Hindlimb muscle (tissue), 1 donor: ENCODE measurements at places on chromosomes 7 and 10. TPM values are rescaled to one million over a fixed set of nuclear protein-coding genes. Genes with fewer than 3 reads are reported as not detected.

DNA sequence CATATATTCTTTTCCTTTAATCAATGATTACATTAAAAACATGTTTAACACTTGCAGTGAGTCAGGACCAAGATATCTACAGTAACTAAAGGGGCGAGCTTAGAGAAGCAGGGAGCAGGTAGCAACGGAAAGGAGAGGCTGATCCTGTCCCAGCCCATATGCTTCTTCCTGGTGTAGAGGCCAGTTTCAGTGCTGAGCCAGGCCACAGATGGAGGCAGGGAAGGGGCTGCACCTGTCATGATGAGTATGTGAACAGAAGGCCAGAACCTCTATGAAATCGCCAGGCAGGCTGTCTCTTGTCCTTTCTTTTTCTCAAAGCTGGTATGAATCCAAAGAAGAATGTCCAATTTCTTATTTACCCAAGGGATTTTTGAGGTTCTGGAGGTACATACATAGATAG lies 16.3 kb downstream of the REEP3 start:
- DNase-seq = no peak

DNA sequence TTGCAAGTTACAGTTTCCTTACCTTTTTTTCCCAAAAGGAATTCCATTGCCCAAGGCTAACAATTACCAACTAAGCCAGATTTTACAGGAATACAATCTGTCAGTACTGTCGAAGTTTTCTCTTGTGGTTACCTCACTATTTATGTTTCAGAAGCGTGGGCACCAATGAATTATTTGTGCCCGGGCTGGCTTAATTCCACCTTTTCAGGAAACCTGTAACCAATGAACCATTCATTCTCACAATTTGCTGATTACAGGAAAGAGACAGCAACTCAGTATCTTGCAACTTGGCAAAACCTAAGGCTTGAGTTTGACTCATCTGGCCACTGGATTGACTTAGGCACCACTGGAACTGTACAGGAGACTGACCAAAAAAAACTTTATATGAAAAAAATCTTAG lies 485.6 kb downstream of the INHBA start:
- DNase-seq = no peak

DNA sequence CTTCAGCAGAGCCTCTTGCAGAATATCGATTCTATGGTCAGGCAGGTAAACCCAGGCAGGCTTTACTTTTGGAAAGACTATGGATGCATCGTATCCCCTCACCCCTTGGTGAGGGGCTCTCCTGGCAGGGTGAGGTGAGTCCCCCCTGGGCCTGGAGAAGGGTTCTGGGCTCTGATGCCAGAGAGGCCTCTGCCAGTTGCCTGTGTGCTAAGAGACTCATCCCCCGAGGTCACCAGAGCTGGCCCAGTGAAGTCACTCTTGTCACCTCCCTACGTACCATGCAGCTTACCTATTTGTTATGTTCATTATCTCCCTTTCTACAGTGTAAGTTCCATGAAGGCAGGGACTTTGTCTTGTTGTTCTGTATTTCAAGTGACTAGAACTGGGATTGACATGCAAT lies 51.3 kb downstream of the TSPAN15 start:
- no peak for DNase-seq

- no peak for DNase-seq
Observed at GRCh38 chr7:7114575-7115291, 67.6 kb upstream of the C1GALT1 start.

- no peak for DNase-seq
Observed at GRCh38 chr7:141986923-141987322, 8.8 kb upstream of the MGAM start.

DNA sequence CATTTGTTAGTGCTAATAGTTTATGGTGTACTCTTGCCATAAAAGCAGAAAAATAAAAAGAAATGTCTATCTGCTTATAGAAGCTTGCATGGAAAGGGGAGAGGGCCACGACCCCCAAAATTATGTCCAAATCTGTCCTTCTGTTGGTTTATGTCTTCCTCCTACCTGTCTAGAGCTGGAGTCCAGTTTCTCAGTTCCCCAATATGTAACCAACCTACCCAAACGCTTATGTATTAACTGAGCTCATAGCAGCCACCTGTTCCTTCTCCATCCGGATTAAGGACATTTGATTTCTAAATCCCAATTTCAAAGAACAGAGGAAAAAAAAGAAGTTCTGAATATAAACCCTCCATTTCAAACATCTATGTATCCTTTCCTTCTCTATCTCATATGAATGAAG lies 30.3 kb upstream of the TPK1 start:
- DNase-seq = no peak

DNA sequence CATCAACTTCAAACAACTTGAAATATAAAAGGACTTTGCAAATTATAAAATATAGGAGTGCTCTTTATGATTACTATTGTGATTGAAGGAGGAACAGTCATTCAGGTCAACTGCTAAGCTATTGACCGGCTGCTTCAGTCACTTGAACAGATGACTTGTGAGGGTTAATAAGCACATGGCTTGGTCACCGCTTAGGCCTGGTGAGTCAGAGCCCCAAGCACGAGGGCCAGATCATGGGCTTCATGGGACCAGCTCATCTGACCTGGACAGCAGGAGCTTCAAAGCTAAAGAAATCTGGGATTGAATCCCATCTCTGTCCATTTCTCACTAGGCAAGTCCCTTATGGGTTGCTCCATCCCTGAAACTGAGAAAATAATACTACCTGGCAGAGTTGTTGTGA lies 60.4 kb upstream of the ADO start:
- no peak for DNase-seq

IL6 gene
- polyA plus RNA-seq = 0.41 TPM
